Aortic smooth muscle cell (primary cell): ENCODE measurements at places on chromosomes 3 and 15. TPM values are rescaled to one million over a fixed set of nuclear protein-coding genes. Genes with fewer than 3 reads are reported as not detected.

DLEC1 gene
- 0.12 and 0.26 TPM in 2 replicates for total RNA-seq

RTP3 gene
- not detected in 2 replicates for total RNA-seq

CIAO2A gene
- 55.9 and 64.7 TPM in 2 replicates for total RNA-seq

PPP1R2 gene
- total RNA-seq, result 161 and 205 TPM in 2 replicates
